ENCODE measurements at places on chromosomes 3 and 15. TPM values are rescaled to one million over a fixed set of nuclear protein-coding genes. Genes with fewer than 3 reads are reported as not detected.

Gene GPR27
- 0.32 TPM for total RNA-seq

Gene WNT5A
- not detected for total RNA-seq

Gene RASL12
- total RNA-seq: not detected

Gene LCTL
- not detected for total RNA-seq

Gene ACP3
- not detected for total RNA-seq

Gene CCR9
- 0.19 TPM for total RNA-seq

Gene LRRC31
- not detected for total RNA-seq

Gene GNB4
- total RNA-seq: 1.7 TPM

Gene NOX5
- total RNA-seq: not detected

Gene FNDC3B
- 17.6 TPM for total RNA-seq

Gene CLRN1
- total RNA-seq: not detected

Gene MYL3
- total RNA-seq: not detected

Gene USP4
- total RNA-seq: 69.2 TPM

Gene GOLGA8S
- total RNA-seq: 0.08 TPM

Gene TMEM158
- total RNA-seq: not detected

Gene ACAD9
- total RNA-seq: 60.3 TPM

Gene MYLK
- total RNA-seq: 0.17 TPM

Gene GTPBP8
- 18.8 TPM for total RNA-seq
